Frontal cortex (tissue), 4 donors: ENCODE measurements at places on chromosomes 4 and X.

DNA sequence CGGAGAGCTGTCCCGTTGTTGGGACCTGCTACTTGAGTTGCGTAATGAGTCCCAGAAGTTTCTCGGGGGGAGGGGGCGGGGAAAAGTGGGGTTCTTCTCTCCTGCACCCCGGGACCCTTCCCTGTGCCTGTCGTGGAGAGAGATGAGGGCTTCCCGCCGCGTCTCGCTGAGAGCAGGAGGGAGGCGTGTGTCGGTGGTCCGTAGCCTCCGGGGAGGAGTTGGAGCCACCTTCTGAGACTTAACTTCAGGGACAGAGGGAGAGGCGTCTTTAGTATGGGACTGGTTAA is 698 bp downstream of the AFF1 start:
- DNase-seq: no peak

GRCh38 chr4:37970702-37971101 is 10.5 kb downstream of the PTTG2 start:
- no peak for DNase-seq

- no peak for DNase-seq
Observed at GRCh38 chrX:48179691-48180090, 16.9 kb downstream of the SSX5 start.

GRCh38 chr4:42672359-42673081 is 15.6 kb upstream of the ATP8A1 start:
- no peak for DNase-seq

DNA sequence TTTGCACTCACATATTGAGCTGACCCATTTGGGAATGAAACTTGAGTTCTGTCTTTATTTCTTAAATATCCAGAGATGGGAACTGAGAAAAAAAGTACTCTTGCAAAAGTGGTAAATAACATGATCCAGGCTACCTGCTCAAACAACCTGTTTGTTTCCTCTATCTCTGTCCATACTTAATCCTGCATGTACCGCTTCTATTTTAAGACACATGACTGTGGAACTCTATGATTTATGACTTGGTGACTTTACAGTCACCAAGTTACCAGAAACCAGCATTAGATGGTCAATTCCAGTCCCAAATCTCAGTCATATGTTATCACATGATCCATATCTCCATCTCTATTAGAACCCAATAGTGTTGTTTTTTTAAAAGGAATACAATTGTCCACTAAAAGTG is 606.7 kb downstream of the EPHA5 start:
- DNase-seq: no peak
